ENCODE measurements at places on chromosomes 4 and X.

DNA sequence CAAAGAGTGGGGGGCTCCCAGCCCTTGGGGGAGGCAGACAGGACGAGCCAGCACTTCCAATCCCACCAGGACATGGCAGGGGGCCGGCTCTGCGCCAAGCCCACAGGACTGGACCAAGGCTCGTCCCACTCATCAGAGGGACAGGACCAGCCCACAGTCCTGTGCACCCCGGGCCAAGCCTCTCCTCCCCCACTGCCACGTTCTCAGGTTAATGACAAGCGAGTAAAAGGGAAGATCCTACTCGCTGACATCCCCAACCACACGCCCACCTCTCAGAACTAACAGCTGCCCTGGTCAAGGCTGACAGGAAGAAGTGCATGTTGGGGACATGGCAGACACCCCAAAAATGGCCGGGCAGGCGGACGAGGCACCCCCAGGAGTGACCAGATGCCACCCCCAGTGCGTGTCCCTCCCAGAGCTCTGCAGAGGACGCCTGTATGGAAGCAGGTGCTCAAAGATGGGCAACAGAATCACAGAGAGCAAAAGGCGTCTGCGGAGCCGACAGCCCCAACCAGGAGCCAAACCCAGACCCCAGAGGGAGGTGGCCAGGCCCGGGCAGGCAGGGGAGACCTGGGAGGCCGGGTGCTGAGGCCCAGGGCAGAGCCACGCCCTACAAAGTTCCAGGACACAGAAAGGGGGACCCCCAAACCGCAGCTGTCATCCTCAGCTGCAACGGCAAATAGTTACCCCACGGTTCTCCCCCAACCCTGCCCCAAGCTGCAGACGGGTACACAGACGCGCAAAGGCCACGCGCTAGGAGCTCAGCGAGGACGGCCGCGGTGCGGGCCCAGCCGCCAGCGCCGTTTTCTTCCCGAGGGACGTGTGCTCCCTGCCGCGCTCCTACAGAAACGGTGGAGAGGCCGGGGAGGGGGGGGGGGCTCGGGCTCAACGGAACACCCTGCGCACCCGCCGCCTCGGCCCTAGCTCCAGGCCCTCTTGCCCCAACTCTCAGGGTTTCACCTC is 1.7 kb downstream of the CTBP1 start:
- H3K4me3 ChIP-seq = peak overlapping the region; percentile 88
- peaks cover 43% of the 10 kb centered on the region for H3K36me3 ChIP-seq
- DNase-seq = peak; percentile 42
- H3K4me1 ChIP-seq = peaks cover 63% of the 10 kb centered on the region
- peak overlapping the region; percentile 95 for H3K27ac ChIP-seq

DNA sequence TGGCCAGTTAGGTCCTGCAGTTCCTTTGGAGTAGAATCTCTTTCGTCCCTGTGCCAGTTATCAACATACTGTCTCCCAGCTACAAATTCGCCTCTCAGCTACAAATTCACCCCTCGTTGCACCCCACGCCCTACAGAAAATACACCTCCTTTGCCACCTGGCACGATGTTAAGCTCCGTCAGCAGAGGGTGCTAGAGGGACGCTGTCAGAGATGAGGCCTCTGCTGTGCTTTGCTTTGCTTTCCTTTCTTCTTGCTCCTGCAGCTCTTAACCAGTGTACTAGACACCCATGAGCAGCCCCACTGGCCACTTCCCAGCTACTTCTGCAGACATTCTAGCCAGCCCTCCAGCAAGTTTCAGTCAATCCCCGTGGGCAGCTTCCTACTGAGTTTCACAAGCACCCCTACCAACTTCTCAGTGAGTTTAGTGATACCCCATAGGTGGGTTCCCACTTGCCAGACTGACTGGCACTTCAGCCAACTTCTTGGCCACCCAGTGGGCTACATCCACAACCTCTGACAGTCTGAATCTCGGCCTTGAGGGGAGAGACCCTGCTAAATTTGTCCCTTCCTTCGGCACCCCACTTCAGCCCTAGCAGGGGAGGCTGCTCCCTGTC is 21.8 kb downstream of the HAUS3 start:
- peak; percentile 85 for DNase-seq
- H3K4me3 ChIP-seq = no peak overlapping the region
- H3K27me3 ChIP-seq = no peaks in the 10 kb centered on the region
- peaks cover 12% of the 10 kb centered on the region for H3K4me1 ChIP-seq
- H3K27ac ChIP-seq = no peak overlapping the region

- H3K27me3 ChIP-seq = no peaks in the 10 kb centered on the region
- H3K27ac ChIP-seq = no peak overlapping the region
- H3K36me3 ChIP-seq = no peaks in the 10 kb centered on the region
- no peak overlapping the region for H3K4me3 ChIP-seq
Measured at GRCh38 chr4:180116840-180117239, 2126.4 kb upstream of the TENM3 start.

DNA sequence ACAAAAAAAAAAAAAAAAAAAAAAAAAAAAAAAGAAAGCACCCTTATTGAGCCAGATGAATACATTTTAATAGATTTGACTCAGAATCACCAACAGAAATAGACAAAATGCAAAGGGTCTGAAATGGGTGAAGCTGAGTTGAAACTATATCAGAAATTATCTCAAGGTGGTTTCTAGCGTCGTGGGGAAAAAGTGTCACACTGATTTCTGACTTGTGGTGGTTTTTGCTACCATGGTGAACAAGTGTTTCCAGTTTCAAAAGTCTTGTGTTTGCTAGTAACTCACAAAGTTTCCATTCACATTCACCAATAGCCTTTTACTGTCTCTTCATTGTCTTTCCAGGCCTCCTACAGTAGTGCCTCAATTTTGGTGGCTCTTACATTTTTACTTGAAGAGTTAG is 135.5 kb downstream of the ARHGAP24 start:
- no peak overlapping the region for H3K27ac ChIP-seq
- H3K4me1 ChIP-seq = no peaks in the 10 kb centered on the region
- H3K36me3 ChIP-seq = no peaks in the 10 kb centered on the region
- DNase-seq = no peak

- no peak overlapping the region for H3K27ac ChIP-seq
- H3K4me1 ChIP-seq = peaks cover 6% of the 10 kb centered on the region
- H3K4me3 ChIP-seq = no peak overlapping the region
- peaks cover 2% of the 10 kb centered on the region for H3K27me3 ChIP-seq
Measured at GRCh38 chr4:38785041-38785790, 2.4 kb upstream of the TLR10 start.

GRCh38 chrX:104255465-104255864 is 732 bp upstream of the ESX1 start:
- no peak overlapping the region for H3K4me3 ChIP-seq
- H3K4me1 ChIP-seq = peaks cover 8% of the 10 kb centered on the region
- DNase-seq = no peak
- no peak overlapping the region for H3K27ac ChIP-seq
- peaks cover 37% of the 10 kb centered on the region for H3K27me3 ChIP-seq

DNA sequence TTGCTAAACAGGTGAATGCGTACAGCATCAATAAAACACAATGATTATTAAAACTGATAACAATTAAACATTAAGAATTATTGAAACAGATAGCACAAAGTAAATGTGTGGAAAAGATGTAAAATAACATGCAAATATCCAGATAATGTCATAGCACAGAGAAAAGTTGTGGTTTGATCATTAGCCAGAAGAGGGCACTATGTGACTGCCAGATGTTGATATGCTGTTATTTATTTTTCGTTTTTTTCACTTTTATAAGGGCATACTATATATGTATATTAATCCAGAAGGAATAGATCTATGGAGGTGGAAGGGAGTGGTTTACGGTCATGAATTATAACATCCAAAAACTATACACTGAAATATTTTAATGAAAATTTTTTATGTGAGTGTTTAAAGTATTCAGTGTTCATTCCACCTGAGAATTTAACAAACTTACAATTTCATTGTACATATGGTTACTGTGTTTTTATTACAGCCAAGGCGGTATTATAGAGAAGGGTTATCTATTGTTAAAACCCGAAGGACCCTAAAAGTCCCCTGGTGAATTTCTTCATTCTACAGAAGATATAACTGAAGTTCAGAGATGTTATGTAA is 211.9 kb upstream of the UGT8 start:
- no peak for DNase-seq
- H3K4me3 ChIP-seq = no peak overlapping the region
- no peaks in the 10 kb centered on the region for H3K27me3 ChIP-seq
- H3K4me1 ChIP-seq = no peaks in the 10 kb centered on the region
- H3K36me3 ChIP-seq = no peaks in the 10 kb centered on the region

DNA sequence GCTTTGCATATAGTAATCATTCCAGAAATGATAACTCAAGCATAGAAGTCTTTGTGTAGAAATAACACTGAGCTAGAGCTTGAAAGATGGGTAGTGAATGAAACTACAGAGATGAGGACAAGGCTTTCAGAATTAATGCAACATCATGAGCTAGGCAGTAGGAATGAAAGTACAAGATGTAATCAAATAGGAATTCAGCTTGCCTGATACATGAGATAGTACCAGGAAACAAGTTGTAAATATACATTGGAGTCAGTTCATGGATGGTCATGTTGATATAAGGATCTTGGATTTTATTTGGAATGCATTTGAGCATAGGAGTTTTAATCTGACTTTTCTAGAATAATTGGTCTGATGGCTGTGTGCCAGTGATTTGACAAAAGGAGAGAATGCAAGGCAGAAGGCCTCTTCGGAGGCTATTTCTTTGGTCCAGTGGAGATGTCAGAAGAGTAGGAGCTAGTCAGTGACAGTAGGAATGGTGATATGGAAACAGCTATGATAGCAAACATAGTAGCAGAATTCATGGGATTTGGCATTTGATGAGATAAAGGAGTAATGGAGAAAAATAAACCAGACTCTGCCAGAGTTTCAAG is 206.4 kb upstream of the PACRGL start:
- no peak overlapping the region for H3K27ac ChIP-seq
- no peaks in the 10 kb centered on the region for H3K27me3 ChIP-seq
- no peaks in the 10 kb centered on the region for H3K36me3 ChIP-seq
- no peaks in the 10 kb centered on the region for H3K4me1 ChIP-seq
- DNase-seq = no peak
- H3K4me3 ChIP-seq = no peak overlapping the region

GRCh38 chrX:10926891-10927290 is 184.2 kb upstream of the HCCS start:
- H3K27ac ChIP-seq = no peak overlapping the region
- no peaks in the 10 kb centered on the region for H3K4me1 ChIP-seq
- H3K27me3 ChIP-seq = no peaks in the 10 kb centered on the region
- H3K36me3 ChIP-seq = no peaks in the 10 kb centered on the region
- no peak overlapping the region for H3K4me3 ChIP-seq
- DNase-seq = no peak

- H3K27ac ChIP-seq = no peak overlapping the region
- H3K27me3 ChIP-seq = no peaks in the 10 kb centered on the region
- no peak for DNase-seq
- peaks cover 51% of the 10 kb centered on the region for H3K4me1 ChIP-seq
Measured at GRCh38 chr4:173169178-173169427, 492 bp downstream of the GALNT7 start.

- H3K27me3 ChIP-seq = peaks cover 14% of the 10 kb centered on the region
- H3K36me3 ChIP-seq = peaks cover 3% of the 10 kb centered on the region
- H3K4me1 ChIP-seq = peaks cover 39% of the 10 kb centered on the region
- peak; percentile 45 for DNase-seq
- no peak overlapping the region for H3K27ac ChIP-seq
Measured at GRCh38 chr4:40621592-40622512, 7.8 kb downstream of the RBM47 start.

- no peak for DNase-seq
- H3K4me1 ChIP-seq = peaks cover 20% of the 10 kb centered on the region
- H3K27me3 ChIP-seq = no peaks in the 10 kb centered on the region
- H3K36me3 ChIP-seq = peaks cover 5% of the 10 kb centered on the region
- peak overlapping the region; percentile 98 for H3K4me3 ChIP-seq
Measured at GRCh38 chrX:75155447-75155826, 646 bp downstream of the ABCB7 start.

DNA sequence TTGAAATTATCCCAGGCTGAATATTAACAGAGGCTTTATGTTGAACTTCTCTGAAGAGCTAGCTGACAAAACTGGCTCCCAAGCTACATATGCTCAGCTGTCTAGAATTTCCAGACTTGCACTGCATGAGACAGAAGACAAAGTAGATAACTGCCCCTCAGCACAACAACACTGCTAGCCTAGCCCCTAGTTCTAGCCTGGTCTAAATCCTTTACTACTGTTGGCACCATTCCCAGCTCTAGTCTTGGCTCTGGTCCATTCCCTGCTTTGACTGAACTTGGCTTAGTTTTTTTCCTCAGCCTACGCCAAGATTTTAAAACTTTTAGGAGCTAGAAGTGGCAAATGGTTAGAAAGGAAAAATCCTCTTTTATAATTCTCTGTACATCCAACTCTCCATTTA is 7.6 kb upstream of the OPHN1 start:
- peaks cover 13% of the 10 kb centered on the region for H3K4me1 ChIP-seq
- DNase-seq = no peak
- no peak overlapping the region for H3K4me3 ChIP-seq
- no peak overlapping the region for H3K27ac ChIP-seq
- peaks cover 12% of the 10 kb centered on the region for H3K27me3 ChIP-seq
- no peaks in the 10 kb centered on the region for H3K36me3 ChIP-seq

DNA sequence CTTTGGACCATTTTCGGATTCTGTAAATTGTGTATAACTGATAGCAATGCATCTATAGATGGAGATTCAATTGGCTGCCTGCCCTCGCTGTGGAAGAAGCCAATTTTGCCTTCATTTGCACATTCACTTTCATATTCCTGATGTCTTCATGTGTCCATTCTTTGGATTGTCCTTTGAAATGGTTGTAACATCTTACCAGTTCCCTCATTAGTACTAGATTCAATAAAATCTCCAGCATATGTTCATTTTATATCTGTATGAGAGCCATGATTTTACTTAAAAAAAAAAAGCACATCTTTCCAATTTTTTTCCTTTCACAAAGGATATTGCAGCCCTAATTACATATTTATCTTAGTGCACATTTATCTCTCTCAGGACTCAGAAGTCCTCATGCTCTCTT is 61.7 kb downstream of the BEND2 start:
- H3K4me1 ChIP-seq = no peaks in the 10 kb centered on the region
- DNase-seq = no peak
- H3K27me3 ChIP-seq = no peaks in the 10 kb centered on the region

GRCh38 chrX:104566681-104567501 is 892 bp downstream of the IL1RAPL2 start:
- H3K4me1 ChIP-seq = no peaks in the 10 kb centered on the region
- no peak for DNase-seq
- no peak overlapping the region for H3K27ac ChIP-seq
- H3K4me3 ChIP-seq = no peak overlapping the region
- H3K27me3 ChIP-seq = peaks cover 16% of the 10 kb centered on the region
- H3K36me3 ChIP-seq = no peaks in the 10 kb centered on the region

GRCh38 chr4:113181289-113182007 is 132.0 kb downstream of the ANK2 start:
- H3K4me3 ChIP-seq = no peak overlapping the region
- no peaks in the 10 kb centered on the region for H3K27me3 ChIP-seq
- H3K27ac ChIP-seq = no peak overlapping the region
- no peaks in the 10 kb centered on the region for H3K36me3 ChIP-seq
- no peak for DNase-seq
